ENCODE measurements at places on chromosomes 4 and X. TPM values are rescaled to one million over a fixed set of nuclear protein-coding genes. Genes with fewer than 3 reads are reported as not detected.

GRCh38 chr4:87543835-87544461, 14.8 kb upstream of the SPARCL1 start:
- DNase-seq: peak; percentile 21

- DNase-seq: no peak
Observed at GRCh38 chrX:129347291-129347690, 176.0 kb downstream of the SMARCA1 start.

DNA sequence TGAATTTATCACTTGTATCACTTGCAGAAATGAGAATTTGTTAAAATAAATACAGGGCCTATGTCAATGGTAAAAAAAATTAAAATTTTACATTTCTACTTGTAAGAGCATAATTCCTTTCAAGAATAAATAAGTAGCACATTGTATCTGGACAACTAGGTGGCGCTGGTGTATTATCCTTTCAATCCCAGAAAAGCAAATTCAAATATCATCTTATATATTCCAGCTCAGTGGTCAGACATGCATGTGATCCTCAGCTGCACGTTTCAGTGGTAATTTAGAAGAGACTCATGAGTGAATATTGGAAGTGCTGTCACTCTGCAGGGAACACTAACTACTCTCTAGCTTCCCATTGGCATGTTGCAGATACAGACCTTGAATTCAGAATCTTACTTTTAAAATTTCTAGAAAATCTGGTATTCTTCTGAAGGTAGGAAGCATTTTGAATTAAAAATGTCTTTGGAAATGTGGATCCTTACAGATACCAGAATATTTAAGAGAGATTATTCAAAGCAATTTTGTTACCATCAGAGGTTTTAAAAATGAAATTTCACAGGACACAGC, 1414.7 kb upstream of the TENM3 start:
- peak; percentile 22 for DNase-seq

The SPATA4 gene
- total RNA-seq: not detected

DNA sequence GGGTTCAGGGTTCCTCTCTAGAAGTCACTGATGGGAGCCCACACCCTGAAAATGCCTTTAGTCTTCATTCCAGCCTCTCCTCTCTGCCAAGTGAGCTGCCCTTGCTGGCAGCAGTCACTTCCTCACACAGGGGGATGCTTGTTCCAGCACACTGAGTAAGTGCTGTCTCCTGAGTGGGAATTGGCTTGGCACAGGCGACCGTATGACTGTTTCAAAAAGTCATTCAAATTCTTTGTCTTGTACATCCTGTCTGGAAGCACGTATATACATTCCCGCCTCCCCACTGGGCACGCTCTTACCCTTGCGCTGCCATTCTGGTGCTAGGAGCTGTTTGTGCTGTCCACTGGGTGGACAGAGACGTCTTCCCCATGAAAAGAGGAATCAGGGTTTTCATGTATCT, 40.2 kb upstream of the CD99 start:
- no peak for DNase-seq

DNA sequence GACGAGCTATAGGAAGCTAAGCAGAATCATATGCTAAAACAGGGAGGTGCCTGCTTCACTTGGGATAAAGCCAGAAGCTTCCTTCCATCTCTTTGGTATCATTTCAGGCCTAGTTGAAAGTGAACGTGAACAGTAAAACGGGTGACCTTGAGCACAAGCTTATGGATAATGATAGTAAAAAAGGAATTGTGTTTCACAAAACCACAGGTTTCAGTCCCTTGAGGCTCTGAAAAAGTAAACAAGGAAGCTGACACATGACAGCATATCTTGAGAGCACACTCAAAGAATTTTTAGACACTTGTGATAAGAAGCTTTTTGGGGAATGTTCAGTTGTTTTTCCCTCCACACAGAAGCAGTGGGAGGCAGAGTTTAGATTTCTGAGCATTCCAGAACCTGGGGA, 286.1 kb downstream of the DCHS2 start:
- DNase-seq: no peak

DNA sequence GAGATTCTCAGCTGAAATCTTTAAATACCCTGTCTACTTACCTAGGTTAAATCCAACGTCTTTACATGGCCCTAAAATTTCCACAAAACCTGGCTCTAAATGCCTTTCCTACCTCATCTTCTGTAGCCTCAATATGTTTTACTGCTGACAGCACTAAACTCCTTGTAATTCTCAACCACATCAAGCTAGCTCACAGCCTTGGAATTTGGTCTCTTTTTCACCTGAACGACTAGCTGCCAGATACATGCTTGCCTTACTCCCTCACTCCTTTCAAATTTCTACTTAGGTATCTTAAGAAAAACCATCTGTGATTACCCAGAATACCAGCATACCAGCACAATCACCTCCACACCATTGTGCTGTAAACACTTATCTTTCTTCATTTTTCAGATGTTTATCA, 635.6 kb upstream of the PCDH10 start:
- no peak for DNase-seq

GRCh38 chr4:141090473-141090872, 42.8 kb downstream of the RNF150 start:
- no peak for DNase-seq

The CPE gene
- total RNA-seq: under 0.01 TPM

DNA sequence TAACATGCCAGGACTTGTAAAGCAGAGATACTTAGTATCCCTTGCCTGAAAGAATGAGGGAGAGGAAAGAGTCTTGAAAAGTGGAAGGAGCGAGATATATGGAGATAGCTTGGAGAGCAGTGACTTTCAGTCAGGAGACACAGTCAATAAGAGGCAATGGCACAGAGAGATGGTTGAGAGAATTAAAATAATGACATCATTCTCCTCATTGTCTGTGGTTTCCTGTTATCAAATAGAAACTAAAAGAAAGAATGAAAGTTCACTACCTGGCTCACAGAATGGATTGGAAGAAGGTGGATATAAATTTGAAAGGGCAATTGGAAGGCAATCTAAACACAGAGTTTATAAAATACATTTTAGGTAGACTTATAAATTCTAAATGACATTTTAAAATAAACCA, 760.2 kb upstream of the AADAT start:
- no peak for DNase-seq

GRCh38 chr4:150248181-150248580, 169.9 kb downstream of the DCLK2 start:
- DNase-seq: no peak

The PWWP3B gene
- not detected for total RNA-seq

The RBBP7 gene
- total RNA-seq: 84.8 TPM

- no peak for DNase-seq
Observed at GRCh38 chr4:528296-528695, 29.3 kb downstream of the PIGG start.

GRCh38 chrX:115058276-115058675, 40.9 kb upstream of the IL13RA2 start:
- DNase-seq: no peak

The GRK4 gene
- total RNA-seq: 9.4 TPM

DNA sequence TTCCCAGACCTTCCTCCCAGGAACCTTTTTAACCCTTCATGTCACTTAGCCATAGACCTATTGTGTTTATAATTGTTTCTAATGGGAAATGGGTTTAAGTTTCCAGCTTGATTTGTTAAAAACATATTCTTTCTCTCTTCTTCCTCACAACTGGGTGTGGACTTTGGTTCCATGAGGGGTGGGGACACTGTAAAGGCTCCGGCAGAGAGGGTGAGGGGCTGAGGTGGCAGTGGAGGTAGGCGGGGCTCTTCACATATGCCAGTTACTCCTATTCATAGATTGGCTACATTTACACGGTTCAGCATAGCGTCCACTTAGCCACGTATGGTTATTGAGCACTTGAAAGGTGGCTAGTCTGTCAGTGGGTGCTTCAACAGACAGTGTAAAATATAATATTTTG, 7.8 kb downstream of the INTS6L start:
- no peak for DNase-seq

DNA sequence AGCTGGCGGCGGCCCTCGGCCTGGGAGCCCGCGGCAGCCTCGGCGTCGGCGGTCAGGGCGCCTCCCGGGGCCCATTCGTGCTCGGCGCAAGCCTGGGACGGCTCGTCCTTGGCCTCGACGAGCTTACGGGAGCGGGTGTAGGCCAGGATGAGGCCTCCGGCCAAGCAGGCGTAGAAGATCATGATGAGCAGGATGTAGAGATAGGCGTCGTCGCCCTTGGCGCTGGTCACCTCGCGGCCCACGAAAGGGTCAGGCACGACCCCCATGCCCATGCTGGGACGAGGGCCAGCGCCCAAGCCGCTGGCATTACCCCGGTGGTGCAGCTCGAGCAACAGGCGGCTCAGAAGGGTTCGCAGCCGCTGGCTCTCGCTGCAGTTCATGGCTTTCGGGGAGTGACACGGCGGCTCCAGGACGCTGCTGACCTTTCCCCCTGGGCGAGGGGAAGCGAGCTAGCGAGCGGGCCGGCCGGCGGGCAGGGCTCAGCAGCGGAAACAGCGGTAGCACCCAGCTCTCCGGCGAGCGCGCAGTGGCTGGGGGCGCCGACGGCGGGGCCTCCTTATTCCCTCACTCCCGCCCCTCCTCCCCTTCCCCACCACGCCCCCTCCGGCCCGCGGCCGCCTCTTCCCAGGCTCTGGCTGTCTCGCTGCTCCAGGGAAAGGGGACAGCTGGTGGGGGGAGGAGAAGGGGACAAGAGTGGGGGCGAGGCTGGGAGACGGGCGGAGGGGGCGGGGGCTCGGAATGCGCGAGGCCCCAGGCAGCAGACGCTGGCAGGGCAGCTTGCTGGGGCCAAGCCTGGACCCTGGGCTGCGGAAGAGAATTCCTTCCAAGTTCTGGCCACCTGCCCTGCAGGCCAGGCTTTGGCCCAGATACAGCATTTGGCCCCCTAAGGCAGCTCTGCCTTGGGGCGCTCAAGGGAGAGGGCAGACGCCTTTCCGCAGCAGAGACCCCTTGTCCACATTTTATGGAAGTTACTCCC, at the start of gene KCNE5:
KCNE5 (minus strand) TSS at position 532 of the 976 bp plus-strand sequence; CDS start at position 380, 152 bp downstream.
- no peak for DNase-seq

DNA sequence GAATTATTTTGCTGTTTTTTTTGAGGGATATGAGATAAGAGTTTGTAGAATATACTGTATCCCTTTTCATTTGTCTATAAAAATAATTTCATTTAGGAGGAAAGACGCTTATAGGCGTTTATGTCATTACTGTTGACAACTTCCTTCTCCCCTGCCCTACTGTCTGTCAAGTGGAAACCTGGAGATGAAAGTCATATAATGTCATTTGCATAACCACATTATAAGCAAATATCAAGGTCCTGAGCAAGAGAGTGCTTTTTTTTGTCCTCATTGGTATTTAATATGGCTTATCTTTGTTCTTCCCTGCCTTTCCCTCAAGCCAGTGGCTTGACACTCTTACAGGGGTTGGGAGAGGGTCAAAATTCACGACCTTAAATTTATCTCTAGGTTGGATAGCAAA, 55.8 kb downstream of the LRP2BP start:
- no peak for DNase-seq

The MAOB gene
- total RNA-seq: under 0.01 TPM

GRCh38 chrX:143634309-143634662, 1.6 kb downstream of the SLITRK4 start:
- DNase-seq: no peak

The ATP6AP1 gene
- 95.1 TPM for total RNA-seq

DNA sequence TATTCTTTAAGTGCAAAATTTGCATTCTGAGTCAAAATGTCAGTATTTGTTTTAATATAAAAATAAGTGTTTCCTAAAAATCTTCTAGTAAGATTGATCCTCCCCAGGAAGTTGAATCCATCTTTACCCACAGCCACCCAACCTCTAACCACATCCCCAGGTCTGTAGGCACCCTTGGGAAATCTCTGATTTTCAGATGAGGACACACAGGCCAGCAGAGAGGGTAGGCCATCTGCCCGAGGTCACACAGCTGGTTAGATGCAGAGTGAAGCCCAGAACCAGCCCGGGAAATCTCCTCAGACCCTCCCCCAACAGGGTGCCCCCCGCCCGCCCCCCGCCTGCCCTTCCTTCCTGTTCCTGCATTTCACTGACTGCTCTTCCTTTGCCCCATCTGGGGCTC, 277.5 kb downstream of the FBXW7 start:
- no peak for DNase-seq

GRCh38 chr4:1882850-1883271, 11.7 kb downstream of the NSD2 start:
- peak; percentile 42 for DNase-seq

The PGAM4 gene
- total RNA-seq: not detected

DNA sequence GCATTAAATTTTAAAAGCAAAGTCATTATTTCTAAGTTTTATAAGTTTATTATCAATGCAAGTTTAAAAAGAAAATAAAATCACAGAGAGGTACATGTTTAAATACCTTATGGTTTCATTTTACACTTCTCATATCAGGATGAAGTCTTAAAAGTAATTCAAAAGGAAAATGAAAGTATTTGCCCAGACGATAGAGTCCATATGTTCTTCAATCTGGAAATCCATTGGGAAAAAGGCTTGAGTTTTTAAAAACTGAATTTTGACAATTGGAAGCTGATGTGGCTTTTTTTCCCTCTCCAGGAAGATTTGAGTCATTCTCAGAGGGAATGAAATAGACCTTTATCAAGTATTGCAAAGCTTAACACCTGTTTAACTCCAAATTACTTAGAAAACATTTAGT, 37.1 kb downstream of the MAB21L2 start:
- DNase-seq: no peak

The SSX2B gene
- total RNA-seq: not detected

The ZCCHC18 gene
- 3.8 TPM for total RNA-seq

- DNase-seq: no peak
Observed at GRCh38 chrX:67779099-67779498, 235.3 kb downstream of the AR start.

DNA sequence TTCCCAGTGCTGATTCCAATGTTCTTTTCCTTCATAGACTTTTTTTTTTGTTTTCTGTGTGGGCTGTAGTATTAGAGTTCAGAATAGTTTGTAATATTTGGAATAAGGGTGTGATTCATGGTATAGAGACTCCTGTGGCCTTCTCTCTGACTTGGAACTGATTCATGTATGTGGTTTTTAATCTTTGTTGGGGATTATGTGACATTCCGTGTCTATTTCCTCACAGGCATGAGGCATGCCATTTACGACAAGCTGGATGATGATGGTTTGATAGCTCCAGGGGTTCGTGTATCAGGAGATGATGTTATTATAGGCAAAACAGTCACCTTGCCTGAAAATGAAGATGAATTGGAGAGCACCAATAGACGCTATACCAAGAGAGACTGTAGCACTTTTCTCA, 44.4 kb downstream of the POLR2B start:
- no peak for DNase-seq

The CXCL13 gene
- total RNA-seq: not detected

DNA sequence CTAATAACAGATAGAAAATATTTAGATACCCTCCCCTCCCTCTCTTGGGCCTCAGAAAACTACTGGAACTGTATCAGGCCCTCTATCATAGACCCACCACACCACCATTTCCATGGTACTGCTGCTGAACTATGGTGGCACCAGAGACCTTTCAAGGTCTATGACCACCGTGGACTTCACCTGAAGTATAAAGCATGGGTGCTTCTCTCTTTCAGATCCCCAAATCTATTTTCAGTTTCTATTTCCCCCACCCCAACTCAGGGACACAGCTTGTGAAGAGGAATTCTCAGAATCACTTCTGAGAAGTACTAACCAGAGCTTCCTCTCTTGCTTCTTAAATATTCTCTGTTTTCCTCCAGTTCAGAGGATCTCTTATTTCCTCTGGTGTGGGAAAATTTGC, 840.8 kb upstream of the HTR2C start:
- no peak for DNase-seq

The STOX2 gene
- total RNA-seq: 0.81 TPM

The TRAM1L1 gene
- total RNA-seq: 0.27 TPM

The HPGD gene
- 18.3 TPM for total RNA-seq

The TMPRSS11E gene
- total RNA-seq: not detected

The FAM47A gene
- total RNA-seq: not detected
